RKO (cell line): ENCODE measurements at places on chromosomes 3 and 15.

- no peak for DNase-seq
These were observed 227.0 kb downstream of the CPNE4 start for GRCh38 chr3:131807822-131808221.

GRCh38 chr3:171972871-171973348 lies 66.5 kb upstream of the FNDC3B start:
- DNase-seq: no peak

GRCh38 chr3:129687586-129688125 lies 81.2 kb upstream of the PLXND1 start:
- DNase-seq: no peak

- no peak for DNase-seq
These were observed 210.2 kb downstream of the XXYLT1 start for GRCh38 chr3:195060531-195061291.

GRCh38 chr3:159829056-159829455 lies 159.6 kb upstream of the IL12A start:
- DNase-seq: no peak

- no peak for DNase-seq
These were observed 8.6 kb downstream of the RHCG start for GRCh38 chr15:89487791-89488190.

GRCh38 chr3:84835366-84835765 lies 123.4 kb upstream of the CADM2 start:
- no peak for DNase-seq

GRCh38 chr15:26294059-26294689 lies 431.0 kb upstream of the ATP10A start:
- DNase-seq: peak; percentile 0

DNA sequence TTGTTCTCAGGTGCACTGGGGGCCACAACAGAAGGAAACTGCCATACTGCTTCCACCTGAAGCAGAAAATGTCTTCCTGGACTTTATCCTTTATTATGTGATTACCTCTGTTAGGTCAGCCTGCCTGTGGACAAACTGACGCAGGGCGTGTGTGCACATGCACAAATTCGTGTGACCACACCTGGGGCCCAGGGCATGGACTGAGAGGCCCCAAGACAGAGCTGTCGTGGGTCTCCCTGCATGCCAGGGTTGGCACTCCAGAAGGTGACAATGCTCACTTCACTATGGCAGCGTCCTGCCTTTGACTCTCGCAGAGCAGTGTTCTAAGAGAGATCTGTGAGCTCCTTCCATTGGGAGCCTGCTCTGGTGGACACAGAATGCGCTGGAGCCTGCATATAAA lies 34.5 kb downstream of the CCDC12 start:
- DNase-seq: no peak

DNA sequence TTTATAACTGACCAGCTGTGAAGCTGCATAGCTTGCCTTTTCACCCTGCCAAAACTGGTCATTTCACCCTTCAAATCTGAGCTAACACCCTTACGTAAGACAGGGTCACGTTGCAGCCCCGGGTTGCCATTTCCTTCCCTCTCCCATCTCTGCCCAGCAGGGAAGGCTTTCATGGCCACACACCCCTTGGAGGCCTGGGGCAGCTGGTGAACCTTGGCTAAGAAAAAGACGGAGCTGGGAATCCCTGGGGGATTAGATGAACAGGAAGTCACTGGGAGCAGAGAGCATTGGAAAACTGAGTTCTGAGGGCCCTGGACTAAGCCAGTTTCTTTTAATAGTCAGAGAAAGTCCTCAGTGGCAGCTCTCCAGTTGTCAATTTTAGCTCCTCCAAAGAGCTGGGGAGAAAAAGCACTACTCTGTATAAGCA lies 67.8 kb downstream of the TTC23 start:
- DNase-seq: no peak

DNA sequence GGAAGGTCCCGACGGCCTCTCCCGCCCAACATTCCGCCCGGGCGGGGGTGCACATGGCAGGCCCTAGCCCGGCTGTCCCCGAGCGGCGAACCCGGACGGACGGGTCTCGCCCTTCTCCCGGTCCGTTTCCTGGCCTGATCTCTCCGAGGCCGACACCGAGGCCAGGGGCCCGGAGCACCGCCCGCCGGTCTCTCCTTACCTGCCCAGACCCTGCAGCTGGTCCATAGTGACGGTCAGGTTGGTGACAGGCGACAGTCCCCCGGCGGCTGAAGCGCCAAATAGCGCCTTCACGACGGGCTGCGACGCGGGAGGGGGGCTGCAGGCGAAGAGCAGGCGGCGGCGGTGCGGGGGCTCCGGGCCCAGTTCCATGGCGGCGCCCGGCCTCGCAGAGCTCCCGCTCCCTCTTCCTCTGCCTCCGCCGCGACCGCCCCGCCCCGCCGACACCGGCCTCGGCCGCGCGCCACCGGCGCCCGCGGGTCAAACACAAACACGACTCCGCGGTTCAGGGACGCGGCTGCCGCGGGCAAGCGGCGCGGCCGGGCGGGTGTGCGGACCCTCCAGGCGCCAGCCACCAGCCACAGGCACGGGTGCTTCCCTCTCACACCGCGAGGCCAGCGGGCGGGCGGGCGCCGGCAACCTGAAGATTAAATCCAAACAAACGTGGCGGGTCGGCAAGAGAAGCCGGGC lies 495 bp downstream of the CDC25A start:
- no peak for DNase-seq

DNA sequence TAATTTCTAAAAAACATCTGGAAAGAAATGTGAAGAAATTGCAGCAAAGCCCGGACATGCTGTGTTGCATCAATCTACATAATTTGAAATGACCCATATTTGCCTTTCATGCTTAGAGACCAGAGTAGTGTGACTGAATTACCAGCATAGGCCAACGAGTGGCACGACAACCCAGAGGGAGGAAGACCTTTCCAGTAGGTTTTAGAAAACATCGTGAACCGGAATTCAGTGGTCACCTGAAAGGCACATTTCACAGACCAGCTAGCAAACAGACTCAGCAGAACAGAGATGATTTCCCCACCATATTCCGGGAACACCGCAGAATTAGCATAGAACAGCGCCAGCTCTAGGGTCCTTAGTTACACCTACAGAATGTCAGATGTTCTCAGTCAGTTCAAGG lies 620.0 kb upstream of the ZNF385D start:
- DNase-seq: no peak

DNA sequence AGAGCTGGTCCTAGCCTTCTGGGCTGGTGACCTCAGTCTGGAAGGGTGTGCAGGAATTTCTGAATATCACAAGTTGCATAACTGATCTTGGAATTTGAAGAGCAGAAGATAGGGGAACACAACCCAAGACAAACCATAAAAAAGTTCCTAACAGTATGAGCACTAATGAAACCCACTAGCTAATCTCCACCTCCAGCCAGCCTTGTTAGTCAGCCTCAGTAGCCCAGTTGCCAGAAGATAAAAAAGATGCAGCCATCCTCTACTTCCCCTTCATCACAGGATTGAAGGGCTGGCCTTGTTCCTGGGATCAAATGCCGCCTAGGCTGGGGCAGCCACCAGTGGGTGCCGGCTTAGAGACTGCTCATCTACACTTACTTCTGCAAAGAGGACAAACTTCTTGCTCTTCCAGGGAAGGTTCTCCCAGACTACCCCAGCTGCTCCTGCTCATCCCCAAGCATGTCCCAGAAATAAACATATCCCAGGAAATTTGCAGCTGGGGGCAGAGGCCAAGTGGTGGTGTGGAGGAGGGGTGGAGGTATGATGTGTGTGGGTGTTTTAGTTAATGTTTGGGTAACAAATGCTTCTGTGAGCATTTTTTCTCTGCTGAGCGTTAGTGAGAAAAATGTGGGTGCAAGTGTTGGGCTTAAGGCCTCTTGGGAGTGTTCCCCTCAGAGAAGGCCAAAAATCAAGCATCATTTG lies 9.2 kb upstream of the ITGA11 start:
- DNase-seq: no peak

DNA sequence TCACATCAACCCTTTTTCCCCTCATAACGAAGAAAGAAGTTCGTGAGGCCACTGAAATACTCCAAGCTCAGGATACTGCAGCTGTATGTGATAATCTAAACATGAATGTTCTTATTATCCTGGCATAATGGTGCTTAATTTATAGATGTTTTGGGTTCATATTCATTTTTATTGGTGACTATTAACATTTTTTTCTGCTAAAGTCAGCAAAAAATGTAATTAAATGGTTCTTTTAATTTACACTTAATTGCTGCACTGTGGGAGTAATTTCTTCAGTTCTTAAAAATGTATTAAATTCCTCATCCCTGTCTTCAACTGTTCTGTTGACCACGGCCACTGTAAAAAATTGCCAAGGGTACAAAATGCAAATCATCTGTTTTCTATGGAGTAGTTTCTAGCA lies 95.6 kb downstream of the CDIN1 start:
- no peak for DNase-seq

- no peak for DNase-seq
These were observed 740 bp downstream of the CLDN16 start for GRCh38 chr3:190388703-190389102.

GRCh38 chr3:162213956-162214355 lies 717.3 kb downstream of the OTOL1 start:
- DNase-seq: no peak

DNA sequence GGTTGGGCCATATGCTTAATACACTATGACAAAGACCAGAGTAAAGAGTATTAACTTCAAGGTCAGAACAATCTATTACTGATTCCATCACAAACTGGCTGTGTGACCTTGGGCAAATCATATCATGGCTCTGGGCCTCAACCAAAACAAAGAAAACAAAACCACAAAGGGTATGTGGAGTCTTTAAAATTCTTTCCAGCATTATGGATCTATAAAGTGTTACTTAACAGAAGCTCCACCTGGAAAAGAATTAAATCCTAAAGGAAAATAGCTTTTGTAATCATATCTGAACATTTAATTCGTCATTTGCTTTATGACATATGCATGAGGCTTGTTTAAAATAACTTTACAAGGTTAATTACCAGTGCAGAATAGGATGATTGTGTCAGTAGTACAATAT lies 265.5 kb downstream of the SATB1 start:
- no peak for DNase-seq

DNA sequence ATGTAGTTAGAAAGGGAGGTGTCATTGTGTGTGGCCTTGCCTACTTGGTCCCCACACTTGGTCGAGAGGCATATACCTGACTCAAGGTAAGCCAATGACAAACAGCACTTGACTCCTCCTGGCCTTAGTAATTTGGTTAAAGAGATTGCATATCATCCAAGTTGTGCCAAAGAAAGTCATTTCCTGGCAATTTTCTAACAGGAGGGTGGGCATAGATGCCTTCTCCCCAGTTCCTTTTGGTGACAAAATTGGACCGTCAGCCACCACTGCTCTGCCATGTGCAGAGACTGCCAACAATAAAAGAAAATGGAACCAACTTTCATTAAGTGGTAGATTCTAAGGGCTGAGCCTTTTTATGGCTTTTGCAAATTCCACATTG lies 7.9 kb upstream of the LEKR1 start:
- no peak for DNase-seq

DNA sequence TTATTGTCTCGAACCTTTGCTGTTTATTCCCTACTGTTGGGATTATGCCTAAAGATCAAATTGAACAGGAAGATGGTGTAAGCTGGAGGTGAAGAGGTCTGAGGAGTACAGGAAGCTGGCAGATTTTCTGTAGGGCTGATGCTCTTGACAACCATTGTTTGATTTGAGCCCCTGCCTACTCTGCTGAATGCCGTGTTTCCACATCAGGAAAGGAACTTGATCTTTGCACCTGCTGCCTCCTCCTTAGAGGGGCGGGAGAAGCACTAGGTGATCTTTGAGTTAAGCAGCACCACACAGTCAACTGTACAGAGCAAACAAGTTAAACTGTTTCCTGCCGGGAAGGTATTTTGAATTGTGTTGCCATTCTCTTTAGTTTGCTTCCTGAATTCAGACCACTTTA lies 364.6 kb upstream of the EPHA6 start:
- DNase-seq: no peak

DNA sequence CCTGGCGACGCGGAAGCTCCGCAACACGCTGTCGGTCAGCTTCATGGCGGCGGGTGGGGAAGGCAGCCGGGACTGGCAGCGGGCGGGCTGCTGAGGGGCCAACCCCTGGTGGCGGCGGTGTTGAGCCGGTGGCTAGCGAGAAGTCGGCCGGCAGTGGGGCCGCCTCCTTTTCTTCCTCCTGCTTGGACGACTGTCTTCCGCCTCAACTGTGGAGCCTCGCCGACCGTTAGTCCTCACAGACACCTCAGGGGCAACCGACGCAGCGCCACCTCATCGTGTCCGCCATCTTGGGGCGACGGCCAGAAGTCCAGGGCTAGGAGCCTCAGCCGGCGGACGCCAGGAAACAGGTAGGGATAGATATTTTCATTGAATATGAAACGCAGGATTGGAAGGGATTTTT lies 875.1 kb downstream of the NSUN3 start:
- DNase-seq: no peak

GRCh38 chr3:38968891-38969290 lies 82.9 kb downstream of the SCN11A start:
- DNase-seq: no peak

GRCh38 chr3:164791263-164791662 lies 287.0 kb downstream of the SI start:
- no peak for DNase-seq

- no peak for DNase-seq
These were observed 143.9 kb downstream of the MAGI1 start for GRCh38 chr3:65894679-65895453.

DNA sequence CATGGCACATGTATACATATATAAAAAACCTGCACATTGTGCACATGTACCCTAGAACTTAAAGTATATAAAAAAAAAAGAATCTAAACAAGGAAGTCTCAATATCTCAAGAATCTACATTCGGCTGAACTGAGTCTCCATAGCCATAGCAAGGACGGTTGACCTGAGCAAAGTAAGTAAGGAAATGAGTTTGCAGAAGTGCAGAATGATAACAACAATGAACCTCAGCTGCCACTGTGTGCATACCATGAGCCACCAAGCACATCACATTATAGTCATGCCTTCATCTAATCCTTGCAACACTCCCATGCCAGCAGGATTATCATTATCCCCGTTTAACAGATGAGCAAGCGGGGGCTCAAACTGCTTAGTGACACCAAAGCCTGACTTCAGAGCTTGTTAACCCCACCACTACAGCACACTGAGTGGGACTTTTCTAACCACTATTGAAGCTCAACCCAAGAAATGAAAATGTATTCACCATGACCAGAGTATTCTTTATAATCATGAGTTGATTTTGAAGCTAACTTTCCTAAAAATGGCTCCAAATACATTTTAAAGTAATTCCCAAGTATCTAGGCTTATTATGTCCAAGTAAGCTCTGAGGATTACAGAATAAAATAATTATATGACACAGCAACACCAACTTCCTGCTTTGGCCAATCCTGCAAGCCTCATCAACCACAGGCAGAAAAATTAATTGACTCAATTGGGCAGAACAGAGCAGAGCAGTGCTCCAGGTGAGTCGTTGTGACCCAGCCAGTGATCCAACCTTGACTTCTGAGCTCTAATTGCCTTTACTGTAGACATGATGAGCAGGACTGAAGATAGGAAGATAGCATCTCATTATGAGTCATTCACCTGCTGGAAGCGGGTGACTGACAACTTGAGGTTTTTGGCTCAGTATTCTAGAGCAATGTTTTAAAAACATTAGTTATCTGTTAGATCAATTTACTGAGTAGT lies 47.3 kb upstream of the IL12A start:
- DNase-seq: no peak

- peak; percentile 35 for DNase-seq
These were observed 2.7 kb downstream of the RPL22L1 start for GRCh38 chr3:170867143-170867937.

GRCh38 chr3:180913581-180914404 lies 1.3 kb downstream of the FXR1 start:
- peak; percentile 43 for DNase-seq
